GM12878 (cell line): ENCODE measurements at places on chromosomes 16 and 17. TPM values are rescaled to one million over a fixed set of nuclear protein-coding genes. Genes with fewer than 3 reads are reported as not detected.

GPR179 gene
- total RNA-seq: 0.08 TPM in 1 of 2 replicates, not detected in the other

AKAP1 gene
- total RNA-seq: 39.9 and 45.9 TPM in 2 replicates

AATK gene
- not detected in 2 replicates for total RNA-seq

CMTM1 gene
- total RNA-seq: 3.0 TPM in 2 replicates

CCL7 gene
- total RNA-seq: not detected in 2 replicates

ZNF771 gene
- total RNA-seq: 5.2 and 5.4 TPM in 2 replicates

KRT28 gene
- total RNA-seq: not detected in 2 replicates

RTN4RL1 gene
- total RNA-seq: 0.10 and 0.13 TPM in 2 replicates

CCL3 gene
- 189 and 197 TPM in 2 replicates for total RNA-seq

STH gene
- not detected in 2 replicates for total RNA-seq

ASPA gene
- not detected in 2 replicates for total RNA-seq

SPATA32 gene
- 0.13 and 0.21 TPM in 2 replicates for total RNA-seq

C17orf67 gene
- total RNA-seq: 2.6 and 3.3 TPM in 2 replicates

UMOD gene
- total RNA-seq: not detected in 2 replicates
